ENCODE measurements at places on chromosomes 5 and 9.

DNA sequence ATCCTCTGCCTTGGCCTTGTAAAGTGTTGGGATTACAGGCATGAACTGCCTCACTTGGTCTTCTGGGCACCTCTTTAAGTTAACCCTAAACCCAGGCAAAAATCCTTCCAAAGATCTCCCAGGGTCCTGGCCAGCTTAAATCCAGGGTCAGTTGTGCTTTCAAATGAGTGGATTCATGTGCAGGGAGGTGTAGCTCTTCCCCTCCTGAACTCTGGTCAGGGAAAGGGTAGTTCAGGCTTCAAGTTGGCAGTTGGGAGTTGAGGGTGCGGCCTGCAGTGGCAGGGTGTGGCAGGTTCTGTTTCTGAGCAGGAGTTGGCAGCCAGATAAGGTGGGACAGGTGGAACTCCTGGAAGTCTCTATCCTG lies 3.6 kb downstream of the HNRNPAB start:
- DNase-seq: no peak

GRCh38 chr9:88747768-88748167 lies 212.8 kb downstream of the NXNL2 start:
- DNase-seq: no peak

- DNase-seq: no peak
Observed at GRCh38 chr5:143576711-143577484, 173.4 kb upstream of the NR3C1 start.

- DNase-seq: no peak
Observed at GRCh38 chr9:127505396-127506116, 54.2 kb downstream of the LRSAM1 start.

- DNase-seq: no peak
Observed at GRCh38 chr5:5335700-5336264, 86.7 kb upstream of the ICE1 start.

- no peak for DNase-seq
Observed at GRCh38 chr5:115329475-115329874, 33.0 kb upstream of the CCDC112 start.

- no peak for DNase-seq
Observed at GRCh38 chr9:35518225-35518821, 28.4 kb downstream of the RUSC2 start.

DNA sequence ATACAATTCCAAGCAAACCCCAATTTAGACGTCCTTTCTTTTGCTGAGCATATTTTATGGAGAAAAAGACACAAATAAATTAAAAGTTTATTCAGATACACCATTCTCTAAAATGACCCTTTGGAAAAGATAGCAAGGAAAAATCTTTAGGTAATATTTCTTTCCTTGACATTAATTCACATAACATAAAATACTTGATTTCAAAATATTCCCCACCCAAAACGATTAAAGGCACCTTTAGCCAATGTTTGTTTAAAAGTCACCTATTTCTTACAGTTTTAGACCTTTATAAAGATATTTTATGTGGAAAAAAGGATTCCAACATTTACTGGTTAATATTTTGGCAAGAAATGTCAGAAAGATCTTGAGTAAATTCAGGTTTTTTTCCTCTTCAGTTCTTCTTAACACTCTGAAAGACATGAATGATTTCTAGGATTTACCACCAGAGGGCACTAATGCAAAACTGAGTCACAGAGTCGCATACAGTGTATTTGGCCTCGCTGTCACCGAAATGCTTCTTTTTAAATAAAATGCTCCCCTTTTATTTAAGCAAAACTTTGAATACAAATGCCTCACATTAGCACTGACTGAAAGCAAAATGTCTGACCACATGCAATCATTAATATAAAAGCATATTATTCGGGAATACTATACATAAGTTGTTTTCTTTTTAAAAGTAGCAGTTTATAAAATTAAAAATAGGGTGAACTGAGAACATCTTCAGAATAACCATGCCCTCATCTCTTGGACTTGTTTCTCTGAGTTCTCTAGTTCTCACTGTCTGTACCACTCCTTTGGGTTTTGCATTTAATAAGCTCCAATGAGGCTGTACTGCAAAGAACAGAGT lies 122.5 kb downstream of the SLC1A3 start:
- DNase-seq: no peak
